ENCODE measurements at places on chromosomes 6 and 20.

GRCh38 chr6:28643017-28643740, 117.5 kb downstream of the GPX5 start:
- no peak for DNase-seq

GRCh38 chr20:13037727-13038126, 29.0 kb downstream of the SPTLC3 start:
- no peak for DNase-seq

- no peak for DNase-seq
These were observed 16.6 kb downstream of the DSE start for GRCh38 chr6:116387374-116387773.

- no peak for DNase-seq
These were observed 348.9 kb upstream of the ZFP64 start for GRCh38 chr20:52540509-52540908.

DNA sequence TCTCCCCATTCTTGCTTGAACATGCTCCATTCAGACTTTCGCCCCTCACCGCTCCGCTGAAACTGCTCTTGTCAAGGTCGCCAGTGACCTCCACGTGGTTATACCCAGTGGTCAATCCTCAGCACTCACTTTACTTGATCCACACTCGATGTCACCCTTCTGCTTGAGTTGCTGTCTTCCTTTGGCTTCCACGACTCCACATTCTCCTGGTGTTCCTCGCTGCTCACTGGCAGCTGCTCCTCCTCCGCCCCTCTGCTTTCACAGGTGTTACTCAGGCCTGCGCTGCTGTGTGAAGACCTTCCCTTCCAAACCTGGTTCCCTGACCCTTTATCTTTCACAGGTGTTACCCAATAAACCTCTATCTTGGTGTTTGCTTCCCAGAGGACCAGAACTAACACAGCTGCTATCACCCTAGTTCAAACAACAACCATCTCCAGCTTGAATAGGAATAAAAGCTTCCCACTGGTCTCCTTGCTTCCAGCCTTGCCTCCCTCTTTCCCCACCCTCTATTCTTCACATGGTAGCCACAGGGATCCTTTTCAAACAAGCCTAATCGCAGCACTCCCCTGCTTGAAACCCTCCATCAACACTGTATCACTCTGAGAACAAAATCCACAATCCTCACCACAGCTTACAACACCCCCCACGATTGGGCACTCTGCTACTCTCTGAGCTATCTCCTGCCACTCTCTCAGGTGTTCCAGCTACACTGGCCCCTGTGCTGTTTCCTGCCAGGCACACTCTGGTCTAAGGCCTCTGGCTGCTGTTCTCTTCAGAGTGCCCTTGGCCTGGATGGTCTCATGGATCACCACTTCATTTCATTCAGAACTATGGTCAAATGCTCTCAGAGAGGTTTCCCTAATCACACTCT, 10.7 kb downstream of the PPIL1 start:
- no peak for DNase-seq

Measured in GM04504 (cell line).